NCI-H526 (cell line): ENCODE measurements at places on chromosomes 13 and 19.

- DNase-seq = no peak
These were observed 1.1 kb downstream of the ZNF600 start for GRCh38 chr19:52785506-52785905.

DNA sequence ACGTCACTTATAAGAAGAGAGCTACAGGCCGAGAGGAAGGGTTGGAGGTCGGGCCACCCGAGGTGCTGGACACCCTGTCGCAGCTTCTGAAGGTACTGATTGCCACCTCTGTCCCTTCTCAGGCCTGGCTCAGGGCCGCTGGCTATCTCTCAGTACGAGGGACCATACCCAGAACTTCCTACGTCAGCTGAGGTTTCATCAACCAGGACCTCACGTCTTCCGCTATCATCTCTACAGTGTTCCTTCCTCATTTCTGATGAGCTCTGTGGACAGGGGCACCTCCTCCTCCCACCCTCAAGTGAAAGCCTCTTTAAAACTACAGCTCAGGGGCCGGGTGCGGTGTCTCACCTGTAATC is 58.2 kb upstream of the USE1 start:
- no peak for DNase-seq

DNA sequence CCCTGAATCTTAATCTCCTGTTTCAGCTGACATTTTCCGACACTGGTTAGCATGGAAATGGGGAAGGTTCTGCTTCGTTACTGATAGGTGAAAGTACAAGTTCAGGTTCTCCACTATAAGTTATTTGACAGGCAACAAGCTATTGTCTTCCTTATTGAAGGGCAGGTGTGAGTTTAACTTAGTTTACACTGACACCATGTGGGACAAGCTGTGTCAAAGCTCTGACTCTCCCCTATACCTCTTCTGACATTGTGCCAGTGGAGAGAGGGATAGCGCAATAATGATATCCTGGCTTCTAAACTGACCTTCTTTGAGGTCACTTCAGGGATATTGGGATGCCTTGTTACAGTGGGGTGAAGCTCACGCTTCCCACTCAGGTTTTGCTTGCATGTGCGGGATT is 587.0 kb upstream of the SLITRK5 start:
- peak; percentile 33 for DNase-seq

- DNase-seq = peak; percentile 95
These were observed 610 bp upstream of the WBP4 start for GRCh38 chr13:41060724-41061074.

DNA sequence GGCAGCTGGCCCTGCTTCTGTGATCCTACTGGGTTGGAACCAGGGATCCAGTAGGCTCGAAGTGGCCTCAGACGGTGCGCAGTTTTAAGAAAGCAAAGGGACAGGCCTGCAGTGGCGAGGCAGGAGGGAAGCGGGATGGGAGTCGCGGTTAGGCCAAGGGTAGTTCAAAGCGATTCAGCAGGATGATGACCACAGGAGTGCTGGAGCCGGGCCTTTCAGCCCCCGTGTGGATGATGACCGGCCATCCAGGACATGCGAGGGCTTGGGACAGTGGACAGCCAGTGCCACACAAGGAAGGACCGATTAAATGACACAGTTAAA is 854 bp downstream of the RNASEH2B start:
- peak; percentile 82 for DNase-seq
